ENCODE measurements at places on chromosomes 12 and 14.

GRCh38 chr12:101567918-101568317, 26.9 kb upstream of the MYBPC1 start:
- DNase-seq: no peak

DNA sequence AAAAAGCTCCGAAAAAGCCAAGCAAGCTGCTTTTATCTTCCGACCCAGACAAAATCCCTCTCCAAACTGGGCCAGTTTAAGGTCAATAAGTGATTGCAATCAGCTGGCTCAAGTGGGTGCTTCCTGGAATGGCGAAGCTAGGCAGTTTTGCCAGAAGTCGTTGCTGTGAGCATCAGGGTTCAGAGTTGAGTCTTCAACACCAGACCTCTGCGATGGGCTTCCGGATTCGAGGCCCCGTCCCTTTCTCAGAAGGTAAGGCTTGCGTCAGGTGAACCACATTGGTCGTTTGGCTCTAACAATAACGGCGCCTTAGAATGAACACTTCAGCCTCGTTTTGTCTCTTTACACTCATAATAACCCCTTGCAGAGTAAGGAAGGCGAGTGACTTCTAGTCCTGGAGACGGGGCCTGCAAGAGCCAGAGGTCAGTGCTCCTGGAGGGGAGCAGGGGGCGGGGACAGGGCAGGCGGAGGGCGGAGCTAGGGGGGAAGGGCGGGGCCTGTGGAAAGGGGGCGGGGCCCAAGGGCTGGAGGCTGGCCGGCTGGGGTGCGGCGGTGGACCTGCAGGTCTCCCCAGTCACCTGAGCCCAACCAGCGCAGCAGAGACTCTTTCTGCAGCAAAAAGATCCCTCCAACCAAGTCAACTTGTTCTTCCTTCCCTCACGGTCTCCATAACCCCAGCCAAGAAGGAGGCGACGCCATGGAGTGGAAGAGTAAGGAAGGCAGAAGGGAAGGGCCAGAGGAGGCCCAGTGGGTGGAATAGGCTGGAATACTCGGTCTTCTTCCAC, 34.0 kb upstream of the NFYB start:
- no peak for DNase-seq

DNA sequence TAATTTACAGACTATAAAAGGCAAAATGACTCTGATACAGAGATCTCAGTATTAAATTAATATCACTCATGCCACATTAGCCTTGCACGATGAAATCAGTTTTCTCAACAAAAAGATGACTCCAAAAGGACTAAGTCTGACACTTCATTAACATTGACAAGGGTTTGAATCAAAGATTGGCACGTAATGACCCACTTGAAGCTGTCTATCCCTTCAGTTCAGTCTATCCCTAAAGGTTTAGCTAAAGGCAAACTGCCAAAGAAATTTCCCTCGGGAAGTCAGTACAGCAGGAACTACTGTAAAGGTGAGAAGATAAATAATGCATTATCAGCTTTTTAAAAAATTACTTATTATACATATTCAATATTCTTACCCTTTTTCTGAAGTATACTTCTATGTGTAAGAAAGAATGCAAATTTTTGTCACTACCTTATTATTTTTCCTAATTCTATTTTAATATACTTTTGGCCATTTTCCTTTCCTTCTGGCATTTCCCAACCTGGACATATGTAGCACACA, 127.1 kb downstream of the NELL2 start:
- no peak for DNase-seq

- DNase-seq: no peak
These were observed 26.9 kb downstream of the MAPKAPK5 start for GRCh38 chr12:111868676-111869588.

Measured in astrocyte (in vitro differentiated cells and primary cell).